ENCODE measurements at places on chromosomes 4 and X.

GRCh38 chrX:96147681-96148080 is 537.0 kb upstream of the DIAPH2 start:
- DNase-seq: no peak

- DNase-seq: no peak
Measured at GRCh38 chr4:82780170-82780751, 18.3 kb downstream of the SCD5 start.

DNA sequence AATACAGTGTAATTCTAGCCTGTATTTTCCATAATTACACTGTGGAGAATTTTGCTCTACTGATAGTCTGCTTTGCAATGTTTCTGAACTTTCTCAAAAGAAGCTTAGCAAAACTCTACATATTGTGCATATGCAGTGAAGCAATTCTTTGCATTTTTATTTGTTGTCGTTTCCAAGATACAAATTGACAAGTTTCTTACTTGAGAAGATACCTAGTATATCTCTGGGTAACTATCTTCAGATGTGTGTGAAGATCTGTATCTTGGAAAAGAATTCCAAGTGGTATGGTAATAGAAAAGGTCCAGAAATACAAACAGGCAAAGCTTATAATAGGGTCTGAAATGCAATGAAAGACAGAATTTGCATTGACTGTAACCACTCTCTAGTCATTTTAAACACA is 1119.8 kb upstream of the INTU start:
- no peak for DNase-seq

DNA sequence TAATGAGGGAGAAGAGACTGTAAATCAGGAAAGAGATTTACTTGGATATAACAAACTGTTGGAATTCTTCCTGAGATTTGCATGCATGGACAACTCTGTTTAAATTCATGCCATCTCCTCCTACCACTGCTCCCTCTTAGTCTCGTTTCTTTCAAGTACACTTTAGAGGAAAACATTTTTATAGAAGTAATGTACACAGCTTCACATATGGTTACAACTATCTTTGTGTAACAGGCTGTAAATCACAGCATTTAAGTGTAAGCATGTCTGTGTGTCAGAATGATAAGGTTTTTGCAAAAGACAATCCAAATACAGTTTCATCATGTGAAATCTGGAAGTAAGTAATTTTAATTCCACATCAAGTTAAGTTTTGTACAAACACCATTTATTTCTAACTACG is 21.5 kb upstream of the ENPEP start:
- DNase-seq: no peak

DNA sequence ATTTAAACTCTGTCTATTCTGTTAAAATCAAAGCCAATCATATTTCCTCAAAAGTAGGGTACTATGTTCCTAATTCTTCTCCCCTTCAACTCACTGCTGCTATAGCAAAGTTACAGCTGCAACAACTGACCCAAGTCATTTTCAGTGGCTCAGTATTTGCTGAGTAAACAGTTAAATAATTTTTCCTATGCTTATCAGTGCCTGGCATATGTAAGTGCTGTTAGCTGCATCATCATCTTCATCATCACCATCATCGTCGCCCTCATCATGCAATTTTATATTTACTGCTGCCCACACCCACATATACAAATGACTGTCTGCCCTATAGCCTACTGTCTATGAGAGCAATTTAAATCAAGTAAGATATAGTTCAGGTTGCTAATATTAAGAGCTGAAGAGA is 21.9 kb downstream of the COQ2 start:
- DNase-seq: no peak

DNA sequence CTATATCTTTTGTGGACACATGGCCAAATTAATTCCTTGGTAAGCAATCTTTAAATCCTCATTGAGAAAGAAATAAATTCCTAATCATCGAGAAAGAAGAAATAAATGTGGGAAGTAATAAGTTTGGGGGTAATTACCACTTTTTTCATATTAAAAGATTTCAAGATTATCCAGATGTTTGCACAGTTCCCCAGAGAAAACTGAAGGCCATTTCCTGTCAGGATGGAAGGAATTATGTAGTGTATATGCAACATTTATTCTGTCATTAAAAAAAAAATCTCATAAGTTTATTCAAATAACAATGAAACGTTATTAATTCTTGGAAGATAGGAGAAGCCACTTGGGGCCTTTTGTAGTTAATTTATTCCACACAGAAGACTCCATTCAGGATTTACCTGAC is 385.6 kb upstream of the NR3C2 start:
- no peak for DNase-seq

- no peak for DNase-seq
Measured at GRCh38 chr4:158285429-158286216, 75.3 kb downstream of the TMEM144 start.

DNA sequence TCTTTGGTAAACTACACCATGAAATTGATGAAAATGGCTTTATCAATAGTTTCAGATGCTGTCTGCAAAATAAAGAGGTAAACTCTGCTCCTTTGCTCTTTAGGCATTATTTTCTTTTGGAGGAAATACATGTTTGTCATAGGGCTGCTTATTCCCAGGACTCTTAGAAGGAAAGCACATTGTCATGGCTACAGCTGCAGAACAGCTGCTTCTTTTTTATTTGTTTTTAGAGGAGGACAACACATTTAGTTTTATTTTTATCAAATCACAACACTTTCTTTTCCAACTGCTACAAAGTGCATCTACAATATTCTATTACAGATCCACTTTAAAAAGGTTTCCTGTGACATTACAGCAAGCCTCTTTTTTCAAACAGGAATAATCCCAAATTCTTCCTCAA is 12.7 kb upstream of the HPF1 start:
- no peak for DNase-seq

DNA sequence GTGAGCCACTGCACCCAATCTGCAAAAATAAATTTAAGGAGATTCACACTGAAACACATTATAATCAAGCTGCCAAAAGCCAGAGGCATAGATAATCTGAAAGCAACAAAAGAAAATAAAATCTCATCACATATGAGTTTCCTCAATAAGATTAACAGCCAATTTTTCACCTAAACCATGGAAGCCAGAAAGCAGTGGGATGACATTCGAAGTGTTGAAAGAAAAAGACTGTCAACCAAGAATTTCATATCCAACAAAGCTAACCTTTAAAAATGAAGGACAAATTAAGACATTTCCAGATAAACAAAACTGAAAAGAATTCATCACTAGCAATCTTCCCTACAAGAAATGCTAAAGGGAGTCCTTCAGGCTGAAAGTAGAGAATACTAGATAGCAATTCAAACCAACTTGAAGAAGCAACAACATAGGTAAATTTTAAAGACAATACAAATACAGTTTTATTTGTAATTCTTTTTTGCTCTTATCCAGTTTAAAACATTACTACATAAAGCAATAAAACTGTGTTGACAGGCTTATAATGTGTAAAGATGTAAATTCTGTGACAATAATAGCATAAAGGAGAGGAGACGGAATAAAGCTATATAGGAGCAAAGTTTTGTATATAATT is 23.1 kb upstream of the KLHL8 start:
- no peak for DNase-seq

- DNase-seq: no peak
Measured at GRCh38 chr4:124037236-124037635, 640.6 kb downstream of the SPRY1 start.

Measured in thoracic aorta (tissue), 2 donors.